ENCODE measurements at places on chromosomes 16 and 17. TPM values are rescaled to one million over a fixed set of nuclear protein-coding genes. Genes with fewer than 3 reads are reported as not detected.

- no peak for DNase-seq
Observed at GRCh38 chr16:4534151-4534790, 4.3 kb downstream of the CDIP1 start.

CCL7 gene
- not detected for total RNA-seq

DNA sequence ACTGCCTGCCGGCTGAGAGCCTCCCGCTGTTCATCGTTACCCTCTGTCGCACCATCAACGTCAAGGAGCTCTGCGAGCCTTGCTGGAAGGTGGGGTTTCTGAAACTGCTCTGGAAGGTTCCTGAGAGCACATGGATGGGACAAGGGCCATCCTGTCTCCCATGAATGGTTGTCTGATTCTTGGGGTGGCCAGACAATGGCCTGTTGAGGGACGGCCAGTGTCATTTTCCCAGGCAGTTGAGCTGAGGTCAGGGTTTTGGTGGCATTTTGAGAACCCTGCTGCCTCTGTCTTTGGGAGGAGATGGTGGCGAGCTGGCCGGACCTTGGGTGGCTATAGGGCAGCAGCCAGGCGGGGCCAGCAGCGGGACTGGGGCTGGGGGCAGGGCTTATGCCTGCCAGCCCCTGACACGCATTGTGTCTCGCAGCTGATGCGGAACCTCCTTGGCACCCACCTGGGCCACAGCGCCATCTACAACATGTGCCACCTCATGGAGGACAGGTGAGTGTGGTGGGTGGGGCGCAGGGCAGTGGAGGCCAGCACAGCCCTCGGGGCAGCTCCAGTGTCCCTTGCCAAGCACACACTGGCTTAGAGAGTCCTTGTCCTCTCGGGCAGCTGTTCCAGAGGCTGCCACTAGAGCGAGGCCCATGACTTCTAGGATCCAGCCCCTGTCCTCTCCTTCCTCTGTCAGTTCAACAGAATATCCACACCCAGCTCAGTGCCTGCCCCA lies 9.1 kb downstream of the TSC2 start:
- no peak for DNase-seq

- DNase-seq: no peak
Observed at GRCh38 chr16:13136901-13137300, 235.5 kb downstream of the SHISA9 start.

TMEM204 gene
- 45.3 TPM for total RNA-seq

PIPOX gene
- total RNA-seq: 7.4 TPM

DNA sequence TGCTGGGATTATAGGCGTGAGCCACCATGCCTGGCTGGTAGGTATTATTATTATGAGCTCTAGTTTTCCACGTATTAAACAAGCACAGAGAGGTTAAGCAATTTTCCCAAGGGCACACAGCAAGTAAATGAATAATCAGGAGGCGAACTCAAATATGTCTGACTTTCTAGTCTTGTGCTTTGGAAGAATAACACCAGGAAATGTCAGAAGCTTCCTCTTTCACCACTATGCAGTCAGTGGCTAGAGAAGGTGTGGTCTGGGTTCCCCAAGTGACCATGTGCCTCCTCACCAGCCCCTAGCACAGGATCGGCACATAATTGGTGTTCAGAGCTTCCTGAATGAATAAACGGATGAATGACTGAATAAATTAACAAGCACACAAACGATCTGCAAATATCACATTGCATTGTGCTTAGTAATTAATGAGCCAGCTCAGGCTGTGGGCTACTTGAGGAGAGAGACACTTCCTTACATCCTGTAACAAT lies 21.6 kb upstream of the SCNN1B start:
- no peak for DNase-seq

DNA sequence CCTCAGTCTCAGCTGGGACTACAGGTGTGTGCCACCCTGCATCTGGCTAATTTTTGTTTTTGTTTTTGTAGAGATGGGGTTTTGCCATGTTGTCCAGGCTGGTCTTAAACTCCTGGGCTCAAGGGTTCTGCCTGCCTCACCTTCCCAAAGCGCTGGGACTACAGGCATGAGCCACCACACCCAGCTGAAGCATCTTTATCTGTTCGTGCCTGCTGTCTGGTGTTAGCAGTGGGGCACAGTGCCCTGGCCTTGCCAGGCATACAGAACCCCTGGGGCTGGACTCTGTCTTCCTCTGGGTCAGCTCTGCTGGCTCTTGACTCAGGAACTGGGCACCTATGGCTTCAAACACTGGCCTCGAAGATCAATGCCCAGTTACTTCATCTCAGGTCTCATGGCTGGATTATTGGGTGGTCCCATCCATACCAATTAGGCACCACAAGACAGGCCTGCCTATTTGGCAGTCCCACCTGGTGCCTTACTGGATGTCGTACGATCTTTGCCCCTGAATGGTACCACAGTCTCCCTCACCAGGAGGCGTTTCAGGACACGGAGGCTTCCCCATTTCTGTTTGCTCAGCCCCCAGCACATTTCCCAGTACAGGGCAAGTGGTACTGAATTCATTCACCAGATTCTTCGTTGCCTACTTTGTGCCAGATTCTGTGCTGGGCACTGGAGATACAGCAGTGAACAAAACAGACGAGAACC lies 99.3 kb downstream of the RAB11FIP4 start:
- DNase-seq: no peak

Data from uterus (tissue), 4 donors.